Stimulated activated CD4-positive, alpha-beta T cell treated with anti-CD3 and anti-CD28 coated beads, TNF-alpha, amount 100 ng/mL, for 24 hours (primary cell): ENCODE measurements at places on chromosomes 3 and 15.

- DNase-seq, result no peak
Measured at GRCh38 chr3:143974271-143975238, 2.9 kb downstream of the DIPK2A start.

- DNase-seq, result no peak
Measured at GRCh38 chr3:107880702-107881101, 210.1 kb downstream of the CD47 start.

GRCh38 chr15:101058735-101059134, 139.6 kb downstream of the LRRK1 start:
- no peak for DNase-seq

- DNase-seq, result no peak
Measured at GRCh38 chr3:196697270-196697669, 14.8 kb downstream of the CEP19 start.

DNA sequence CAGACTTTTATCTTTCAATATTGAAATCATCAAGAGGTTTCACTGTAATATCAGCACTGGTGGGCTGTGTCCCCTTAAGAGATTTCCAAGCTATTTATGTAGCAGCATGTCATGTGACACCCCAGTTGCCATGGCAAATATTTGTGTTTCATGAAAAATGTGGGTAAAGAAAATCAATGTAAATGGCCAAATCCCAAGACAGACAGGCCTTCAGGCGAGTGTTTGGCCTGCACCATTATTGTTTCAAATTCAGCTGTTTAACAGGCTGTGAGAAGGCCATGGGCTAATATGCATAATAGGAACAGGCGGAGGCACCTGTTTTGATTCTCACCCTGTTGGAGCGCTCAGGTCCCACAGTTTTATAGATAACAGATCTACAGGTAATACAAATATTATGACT, 104.2 kb downstream of the IQCH start:
- no peak for DNase-seq
